ENCODE measurements at places on chromosomes 12 and 14.

DNA sequence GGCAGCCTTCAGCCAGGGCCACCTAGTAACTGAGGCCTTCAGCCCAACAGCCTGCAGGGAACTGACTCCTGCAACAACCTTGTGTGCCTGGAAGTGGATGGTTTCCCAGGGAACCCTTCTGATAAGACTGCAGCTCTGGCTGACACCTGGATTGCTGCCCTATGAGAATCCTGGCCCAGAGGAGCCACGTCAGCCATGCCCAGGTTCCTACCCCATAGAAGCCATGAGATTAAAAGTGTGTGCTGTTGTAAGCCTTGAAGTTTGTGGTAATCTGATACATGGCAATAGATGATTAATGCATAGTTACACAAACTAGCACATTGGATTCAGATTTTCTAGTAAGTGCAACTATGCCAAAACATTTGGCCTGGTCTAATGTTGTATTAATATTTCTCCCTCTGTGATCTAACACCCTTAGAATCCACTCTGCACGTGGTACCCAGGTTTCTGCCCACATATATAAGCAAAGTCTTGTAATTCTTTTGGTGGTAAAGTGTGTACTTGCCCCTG is 64.8 kb upstream of the BEGAIN start:
- no peak for DNase-seq

GRCh38 chr12:25365340-25365730 is 114.6 kb upstream of the KRAS start:
- DNase-seq: no peak

DNA sequence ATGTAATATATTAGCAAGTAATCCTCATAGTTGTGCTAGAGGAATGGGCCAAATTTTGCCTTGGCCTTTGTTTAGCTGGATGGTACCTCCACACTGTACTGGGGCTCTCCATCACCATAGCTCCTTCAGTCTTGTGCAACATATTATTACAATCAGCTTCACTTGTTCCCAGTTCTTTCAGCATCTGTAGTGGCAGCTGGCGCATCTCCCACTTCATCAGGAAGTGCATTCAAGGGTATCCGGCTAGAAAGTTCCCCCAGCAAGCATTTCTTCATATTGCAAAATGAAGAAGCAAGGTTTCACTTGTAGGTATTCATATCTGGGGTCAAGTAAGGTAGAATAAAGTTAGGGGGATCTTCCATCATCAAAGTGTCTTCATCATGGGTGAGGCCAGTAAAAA is 123.7 kb downstream of the IGF1 start:
- DNase-seq: no peak

DNA sequence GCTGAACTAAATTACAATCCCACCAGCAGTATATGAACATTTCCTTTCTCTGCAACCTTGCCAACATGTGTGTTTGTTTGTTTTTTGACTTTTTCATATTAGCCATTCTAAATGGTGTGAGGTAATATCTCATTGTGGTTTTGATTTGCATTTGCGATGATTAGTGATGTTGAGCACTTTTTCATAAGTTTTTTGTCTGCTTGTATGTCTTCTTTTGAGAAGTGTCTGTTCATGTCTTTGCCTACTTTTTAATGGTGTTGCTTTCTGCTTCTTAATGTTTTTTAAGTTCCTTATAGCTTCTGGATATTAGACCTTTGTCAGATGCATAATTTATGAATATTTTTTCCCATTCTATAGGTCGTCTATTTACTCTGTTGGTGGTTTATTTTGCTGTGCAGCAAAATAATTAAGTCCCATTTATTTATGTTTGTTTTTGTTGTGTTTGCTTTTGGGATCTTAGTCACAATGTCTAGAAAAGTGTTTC is 1262.9 kb downstream of the FSCB start:
- no peak for DNase-seq

- DNase-seq: no peak
Observed at GRCh38 chr14:79137045-79137430, 966.9 kb downstream of the NRXN3 start.

- DNase-seq: no peak
Observed at GRCh38 chr12:48969833-48970701, 1.5 kb downstream of the WNT10B start.

- DNase-seq: no peak
Observed at GRCh38 chr12:116416166-116416565, 138.7 kb upstream of the MED13L start.

DNA sequence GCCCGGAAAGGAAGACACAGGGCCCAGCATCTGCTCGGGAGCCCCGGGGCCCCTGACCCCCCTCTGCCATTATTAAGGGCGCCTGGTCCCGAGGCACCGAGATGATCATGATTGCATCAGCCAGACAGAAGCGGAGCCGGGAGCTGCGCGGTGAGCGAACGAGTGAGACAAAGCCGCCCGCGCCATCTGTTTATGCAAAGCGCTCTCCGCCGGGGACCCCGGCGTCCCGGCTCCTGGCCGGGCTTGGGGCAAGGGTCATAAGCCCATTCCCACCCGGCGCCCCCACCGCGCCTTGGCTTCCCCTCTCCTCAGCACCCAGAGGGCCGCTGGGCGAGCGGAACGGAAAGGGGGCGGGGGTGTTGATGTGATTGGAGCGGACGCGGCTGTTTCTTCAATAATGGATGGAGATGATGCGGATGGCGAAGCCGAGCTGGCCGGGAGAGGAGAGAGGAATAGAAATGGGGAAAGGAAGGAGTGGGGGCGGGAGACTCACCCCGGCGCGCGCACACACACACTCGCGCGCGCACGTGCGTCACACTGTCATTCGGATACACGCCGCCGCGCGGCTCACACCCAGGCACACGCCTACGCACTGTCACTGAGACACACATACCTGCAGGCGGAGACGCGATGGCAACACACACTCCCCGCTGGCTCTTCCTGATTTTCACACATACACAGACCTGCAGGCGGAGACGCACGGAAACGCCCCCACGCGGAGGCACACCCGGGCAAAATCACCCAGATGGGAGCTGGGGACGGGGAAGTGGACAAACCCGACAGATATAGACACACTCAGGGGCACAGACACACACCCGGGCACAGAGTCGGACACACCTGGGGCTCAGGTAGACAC is 10.7 kb downstream of the STAC3 start:
- no peak for DNase-seq

DNA sequence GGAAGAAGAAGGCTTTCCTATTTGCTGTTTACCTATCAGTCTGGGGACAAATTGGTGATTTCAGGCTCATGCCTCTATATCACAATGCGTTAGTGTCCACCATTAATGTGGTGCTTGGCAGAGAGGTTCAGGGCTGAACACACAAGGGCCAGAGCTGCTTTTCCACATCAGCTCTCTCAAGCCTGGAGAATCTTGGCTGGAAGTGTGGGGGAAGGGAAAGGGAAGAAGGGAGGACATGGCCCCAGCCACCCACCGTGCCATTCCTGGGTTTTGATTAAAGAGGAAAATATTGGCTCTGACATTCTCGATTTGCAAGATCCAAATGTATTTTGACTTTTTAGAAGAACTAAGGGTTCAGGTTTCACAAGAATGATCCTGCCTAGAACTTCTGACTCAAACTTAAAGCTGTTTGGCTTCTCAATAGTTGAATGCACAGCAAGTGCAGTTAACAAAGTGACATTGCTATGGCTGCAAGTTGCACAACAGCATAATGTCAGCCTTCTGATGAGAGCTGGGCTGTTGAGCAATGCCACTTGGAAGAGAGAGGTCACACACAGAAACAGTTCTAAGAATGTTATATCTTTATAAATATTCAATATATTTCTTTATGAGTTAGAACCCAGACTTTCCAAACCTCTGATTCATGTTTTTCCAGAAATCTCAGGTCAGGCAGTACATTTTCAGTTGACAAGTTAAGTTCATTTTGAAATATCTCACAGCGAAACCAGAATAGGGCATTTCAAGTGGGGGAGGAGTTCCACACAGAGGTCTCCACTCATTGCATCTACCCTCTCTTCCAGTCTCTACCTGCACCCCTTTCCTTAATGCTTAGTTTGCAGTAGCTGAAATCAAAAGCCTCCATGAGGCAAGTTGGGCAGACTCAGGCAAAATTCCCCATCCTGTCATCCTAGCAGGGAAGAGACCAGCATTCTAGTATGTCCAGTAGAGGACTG is 25.3 kb downstream of the IGF1 start:
- DNase-seq: no peak

DNA sequence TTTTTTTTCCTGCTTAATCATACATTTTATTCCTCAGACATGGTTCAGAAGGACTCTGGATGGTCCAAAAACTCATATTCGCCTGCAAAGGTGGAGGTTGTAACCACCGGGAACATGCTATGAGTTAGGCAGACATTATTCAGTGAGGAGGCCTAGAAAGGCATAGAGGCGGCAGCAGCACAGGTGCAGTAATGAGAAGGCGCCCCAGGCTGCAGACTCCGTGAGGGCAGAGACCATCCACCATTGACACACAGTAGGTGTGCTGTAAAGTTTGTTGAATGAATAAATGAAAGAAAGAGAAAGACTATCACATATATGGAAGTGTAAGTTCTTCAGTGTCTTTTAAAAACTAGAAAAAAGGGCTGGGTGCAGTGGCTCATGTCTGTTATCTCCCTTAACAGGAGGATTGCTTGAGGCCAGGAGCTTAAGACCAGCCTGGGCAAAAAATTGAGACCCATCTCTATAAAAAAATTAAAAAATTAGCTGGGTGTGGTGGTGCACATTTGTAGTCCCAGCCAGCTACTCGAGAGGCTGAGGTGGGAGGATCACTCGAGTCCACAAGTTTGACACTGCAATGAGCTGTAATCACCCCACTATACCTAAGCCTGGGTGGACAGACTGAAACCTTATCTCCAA is 34.5 kb upstream of the PTGR2 start:
- no peak for DNase-seq

DNA sequence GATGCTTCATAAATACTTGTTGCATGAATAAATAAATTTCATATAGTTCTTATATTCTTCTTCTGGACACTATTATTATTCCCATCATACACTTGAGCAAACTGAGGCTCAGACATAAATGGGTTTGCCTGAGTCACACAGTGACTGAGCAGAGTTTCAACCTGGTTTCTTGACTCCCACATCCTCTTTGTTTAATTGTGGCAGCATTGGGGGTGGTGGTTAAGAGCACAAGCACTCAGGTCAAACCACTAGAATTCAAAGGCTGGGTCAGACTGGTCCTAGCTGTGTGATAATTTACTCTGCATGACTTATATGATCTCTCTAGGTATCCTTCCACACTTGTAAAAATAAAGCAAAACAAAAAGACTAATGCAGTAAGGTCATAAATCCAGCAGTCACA is 274.9 kb upstream of the SRRM4 start:
- DNase-seq: no peak

- no peak for DNase-seq
Observed at GRCh38 chr14:56180754-56181542, 62.7 kb downstream of the PELI2 start.

All from cortex of kidney (tissue), 1 donor.